ENCODE measurements at places on chromosomes 11 and 22.

DNA sequence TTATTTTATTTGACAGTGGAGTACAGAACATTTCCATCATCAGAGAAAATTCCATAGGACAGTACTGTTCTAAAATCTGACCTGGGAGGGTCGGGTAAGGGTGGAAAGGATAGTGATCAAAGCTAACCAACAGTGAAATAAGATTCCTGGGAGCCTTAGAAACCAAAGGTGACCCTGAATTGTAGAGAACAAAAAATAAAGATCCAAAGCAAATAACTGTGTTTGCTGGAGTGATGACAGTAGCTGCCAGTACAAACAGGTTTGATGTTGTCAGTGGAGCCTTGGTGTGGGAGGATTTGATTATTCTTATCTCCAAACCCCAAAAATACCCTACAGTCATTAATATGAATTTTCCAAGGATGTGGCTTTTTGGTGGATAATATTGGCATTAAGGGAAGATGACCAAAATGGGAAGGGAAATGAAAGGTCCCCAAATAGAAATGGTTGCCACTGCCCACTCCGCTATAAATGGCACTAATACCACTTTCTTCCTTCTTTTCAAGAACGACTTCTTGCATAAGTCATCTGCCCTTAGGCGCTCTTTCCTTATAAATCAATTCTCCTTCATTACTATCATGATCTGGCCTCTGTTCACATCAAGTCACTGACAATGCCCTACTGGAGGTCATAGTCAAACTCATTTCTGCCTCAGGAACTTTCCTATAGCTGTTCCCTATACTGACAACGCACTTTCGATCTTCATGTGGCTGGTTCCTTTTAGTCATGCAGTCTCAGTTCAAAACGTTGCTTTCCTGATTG lies 44.4 kb downstream of the EHF start:
- DNase-seq = no peak

- no peak for DNase-seq
Observed at GRCh38 chr22:44068422-44069191, 44.5 kb downstream of the PARVB start.

- no peak for DNase-seq
Observed at GRCh38 chr11:115745610-115746512, 241.6 kb upstream of the CADM1 start.

DNA sequence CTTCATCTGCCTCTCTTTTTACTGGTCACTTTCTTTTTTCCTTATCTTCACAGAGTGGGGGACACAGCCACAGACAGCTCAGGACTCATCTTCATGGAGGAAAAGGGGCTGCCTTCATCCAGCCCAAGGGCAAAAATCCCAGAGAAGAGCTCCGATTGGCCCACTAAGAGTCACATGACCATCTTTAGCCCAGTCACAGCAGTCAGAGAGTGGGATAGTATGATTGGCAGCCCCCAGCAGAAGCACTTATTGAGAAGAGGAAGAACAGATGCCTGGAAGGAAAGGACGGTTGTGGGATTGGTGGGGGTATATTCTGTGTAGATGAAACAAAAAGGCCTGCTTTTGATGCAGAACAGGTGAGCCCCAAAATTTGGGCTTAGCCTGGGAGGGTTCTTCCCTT lies 77.8 kb downstream of the MN1 start:
- no peak for DNase-seq

DNA sequence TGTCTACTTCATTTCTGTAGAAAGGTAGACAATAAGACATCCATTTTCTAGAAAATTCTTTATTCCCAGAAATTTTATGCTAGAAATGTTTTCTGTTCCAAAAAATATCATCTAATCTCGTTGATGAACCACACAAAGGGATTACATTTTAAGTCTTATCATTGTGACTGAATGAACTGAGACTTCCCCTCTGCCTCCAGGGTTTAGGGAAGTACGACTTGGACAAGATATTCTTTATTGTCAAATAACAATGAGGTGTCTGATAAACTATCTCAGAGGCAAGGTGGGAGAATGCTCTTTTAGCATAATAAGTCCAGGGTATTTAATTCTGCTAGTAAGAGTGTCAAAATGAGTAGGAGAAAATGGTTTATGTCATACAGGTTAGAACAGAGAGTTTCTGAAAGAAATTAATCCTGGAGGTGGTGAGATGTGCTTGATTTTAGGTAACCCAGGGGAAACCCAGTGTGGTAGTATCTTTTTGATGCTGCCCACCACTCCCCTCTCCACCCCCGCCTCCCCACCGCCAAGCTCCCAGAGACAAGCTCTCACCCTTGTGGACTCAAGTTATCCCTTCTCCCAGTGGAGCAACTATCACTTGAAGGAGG lies 100.6 kb downstream of the CD44 start:
- DNase-seq = no peak

DNA sequence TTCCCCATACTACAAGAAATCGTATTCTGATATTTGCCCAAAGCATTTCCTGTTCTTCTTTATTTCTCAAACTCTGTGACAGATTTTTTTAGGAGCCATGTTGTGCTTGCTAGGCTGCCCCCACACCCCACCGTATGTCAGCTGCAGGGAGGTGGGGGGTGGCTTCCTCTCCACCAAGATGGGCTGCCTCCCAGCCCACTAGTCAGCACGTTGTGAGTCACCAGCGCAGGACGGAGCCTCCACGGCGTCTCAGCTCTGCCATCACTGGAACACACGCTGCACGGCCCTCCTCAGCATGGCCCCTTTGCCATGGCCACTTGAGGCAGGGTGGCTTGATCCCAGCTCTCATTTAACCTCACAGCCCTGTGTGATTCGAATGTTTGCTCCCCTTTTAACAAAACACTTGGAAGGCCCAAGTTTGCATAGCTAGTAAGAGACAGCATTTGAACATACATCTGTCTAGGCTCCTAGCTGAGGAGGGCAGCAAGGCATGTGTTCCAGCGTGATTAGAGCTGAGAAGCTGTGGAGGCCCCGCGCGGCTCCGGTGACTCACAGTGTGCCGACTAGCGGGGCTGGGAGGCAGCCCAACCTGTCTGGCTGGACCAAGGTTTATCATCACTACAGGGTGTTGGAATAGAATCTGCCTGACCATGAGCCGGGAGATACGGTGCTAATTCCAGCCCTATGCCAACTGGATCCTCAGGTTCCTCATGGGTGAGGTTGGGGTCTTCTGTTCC lies 180.7 kb upstream of the NCAM1 start:
- DNase-seq = no peak

DNA sequence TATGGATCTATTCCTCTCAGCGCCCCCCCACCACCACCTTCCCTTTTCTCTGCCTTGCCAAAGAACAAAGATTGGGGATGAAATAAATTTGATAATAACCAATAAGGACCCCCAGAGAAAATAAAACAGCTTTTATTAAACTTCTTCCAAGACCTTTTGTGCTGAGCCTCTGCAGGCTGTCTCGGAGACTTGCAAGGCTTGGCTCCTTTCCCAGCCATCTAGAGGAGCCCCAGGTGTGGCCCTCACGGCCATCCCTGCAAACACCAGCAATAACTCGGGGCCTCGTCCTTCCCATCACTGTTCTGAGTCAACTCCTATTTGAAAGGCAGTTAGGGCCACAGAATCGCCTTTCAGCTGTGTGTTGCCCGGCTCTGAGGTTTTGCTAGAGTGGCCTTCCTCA lies 51.2 kb upstream of the LMO1 start:
- no peak for DNase-seq

DNA sequence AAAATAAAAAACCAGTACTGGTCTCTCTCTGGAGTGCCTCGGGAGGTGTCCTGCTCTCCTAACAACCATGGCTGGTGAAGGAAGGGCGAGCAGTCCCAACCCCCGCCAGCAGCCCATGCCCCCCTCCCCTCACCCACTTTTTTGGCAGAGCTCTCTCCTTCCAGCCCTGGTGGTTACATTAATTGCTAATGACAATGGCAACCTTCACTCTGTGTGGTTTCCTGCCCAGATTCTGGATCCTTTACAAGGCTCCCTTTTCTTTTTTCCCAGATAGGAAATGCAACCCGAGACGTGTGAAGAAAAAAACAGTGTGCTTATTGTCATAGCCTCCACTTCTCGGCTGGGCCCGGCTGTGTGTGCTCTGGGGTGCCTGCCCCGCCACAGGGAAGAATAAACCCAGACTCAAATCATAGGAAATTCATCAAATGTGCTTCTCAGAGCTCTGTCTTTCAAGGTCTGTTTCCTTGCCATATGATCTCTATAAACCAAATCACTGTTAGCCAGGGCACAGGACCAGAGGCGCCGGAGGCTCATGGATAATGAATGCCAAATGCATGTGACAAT lies 513.0 kb downstream of the SOX6 start:
- DNase-seq = no peak

- DNase-seq = no peak
Observed at GRCh38 chr11:35391922-35392688, 27.3 kb downstream of the SLC1A2 start.

DNA sequence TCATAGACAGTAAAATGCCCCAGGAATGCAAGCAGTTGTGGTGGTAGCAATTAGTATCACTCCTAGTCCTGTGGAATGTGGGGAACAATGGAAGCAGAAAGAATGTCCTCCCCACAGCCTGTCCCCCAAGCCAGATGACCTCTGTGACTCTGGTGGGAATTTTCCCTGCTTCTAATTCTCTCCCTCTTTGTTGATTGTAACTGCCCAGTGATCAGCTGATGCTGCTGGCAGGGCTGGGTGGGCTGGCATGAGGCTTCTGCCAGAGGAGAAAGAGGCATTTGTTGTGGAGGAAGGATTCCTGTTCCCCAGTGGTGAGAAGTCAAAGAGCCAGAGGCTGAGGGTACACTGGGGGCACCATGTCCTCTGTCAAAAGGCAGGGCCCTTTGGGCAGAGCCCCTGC lies 116.7 kb upstream of the NCAM1 start:
- DNase-seq = peak; percentile 87

- no peak for DNase-seq
Observed at GRCh38 chr11:67309166-67309565, 5.8 kb downstream of the SSH3 start.

DNA sequence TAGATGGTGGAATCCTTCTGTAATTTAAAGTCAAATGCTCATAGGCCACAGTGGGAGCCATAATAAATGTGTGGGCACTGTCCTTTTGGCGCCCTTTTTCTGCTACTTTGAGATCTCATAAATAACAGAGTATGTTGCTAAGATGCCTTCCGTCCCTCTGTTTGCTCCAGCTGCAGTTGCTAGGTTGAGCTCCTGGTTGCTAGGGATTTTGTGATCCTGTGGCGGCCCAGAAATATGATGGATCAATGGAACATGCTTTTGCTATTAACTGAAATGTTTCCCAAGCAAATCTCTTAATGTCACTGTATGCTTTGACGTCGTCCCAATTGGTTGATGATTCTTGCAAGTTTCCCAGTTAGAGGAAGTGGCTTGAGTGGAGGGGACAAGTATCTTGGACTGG lies 53.5 kb downstream of the MYO18B start:
- no peak for DNase-seq

DNA sequence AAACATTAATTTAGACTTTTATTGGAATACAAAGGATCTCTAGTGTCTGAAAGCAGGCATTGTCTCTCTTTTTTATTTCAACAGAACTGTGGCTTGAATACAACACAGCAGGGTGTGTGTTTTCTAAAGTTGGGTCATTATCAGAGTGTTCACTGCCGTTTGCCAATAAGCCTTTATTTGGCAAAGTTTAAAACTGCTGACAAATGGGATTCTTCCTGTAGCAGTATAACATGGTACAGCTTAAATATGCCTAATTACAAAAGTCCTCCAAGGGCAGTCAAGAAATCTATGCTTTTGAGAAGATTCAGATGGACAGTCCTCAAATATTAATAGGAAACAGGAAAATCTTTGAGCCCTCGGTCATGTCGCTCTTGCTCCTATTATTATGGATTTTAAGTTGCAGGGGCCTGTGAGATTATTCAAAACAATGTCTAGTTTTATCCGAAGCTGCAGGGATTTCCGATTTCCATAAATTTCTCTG lies 199.9 kb downstream of the MAML2 start:
- no peak for DNase-seq

DNA sequence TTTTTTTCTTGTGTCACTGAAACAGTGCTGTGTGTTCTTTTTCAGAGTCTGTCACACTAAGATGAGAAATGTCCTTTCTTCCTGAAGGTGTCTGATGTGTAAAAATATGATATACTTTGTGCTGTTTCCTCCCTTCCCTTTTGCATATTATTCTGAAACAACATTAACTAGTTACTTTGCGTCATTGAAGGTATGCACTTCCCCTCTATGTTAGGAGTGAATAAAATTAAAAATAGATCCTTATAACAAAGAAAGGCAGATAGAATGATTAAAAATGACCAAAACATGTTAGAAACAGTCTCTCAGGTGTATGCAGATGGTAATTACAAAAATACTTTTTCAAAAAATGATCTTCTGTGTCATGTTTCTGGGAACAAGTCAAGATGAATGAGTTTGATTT lies 1.6 kb upstream of the RAB30 start:
- DNase-seq = no peak

Measured in amygdala (tissue), 56 donors.